Fibroblast of upper back skin (primary cell): ENCODE measurements at places on chromosomes 6 and 20.

GRCh38 chr20:2237059-2237458, 58.7 kb upstream of the TGM3 start:
- DNase-seq = peak; percentile 95

DNA sequence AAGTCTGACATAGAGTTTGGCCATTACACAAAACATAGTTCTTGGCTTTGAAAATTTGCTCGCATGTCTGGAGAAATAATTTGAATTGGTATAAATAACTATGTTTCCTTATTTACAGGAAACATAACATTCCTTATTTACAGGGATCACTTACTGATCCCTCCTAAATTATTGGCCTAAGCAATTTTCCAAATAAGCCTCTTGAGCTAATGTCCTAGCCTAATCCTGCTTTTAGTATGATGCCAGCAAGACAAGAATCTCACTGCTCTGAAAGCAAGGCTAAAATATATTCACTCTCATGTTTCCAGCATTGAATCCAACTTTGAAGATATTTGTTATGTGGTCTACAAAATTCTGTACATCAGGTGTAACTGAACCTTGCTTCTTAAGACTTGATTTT, 4.1 kb upstream of the TBC1D32 start:
- no peak for DNase-seq

DNA sequence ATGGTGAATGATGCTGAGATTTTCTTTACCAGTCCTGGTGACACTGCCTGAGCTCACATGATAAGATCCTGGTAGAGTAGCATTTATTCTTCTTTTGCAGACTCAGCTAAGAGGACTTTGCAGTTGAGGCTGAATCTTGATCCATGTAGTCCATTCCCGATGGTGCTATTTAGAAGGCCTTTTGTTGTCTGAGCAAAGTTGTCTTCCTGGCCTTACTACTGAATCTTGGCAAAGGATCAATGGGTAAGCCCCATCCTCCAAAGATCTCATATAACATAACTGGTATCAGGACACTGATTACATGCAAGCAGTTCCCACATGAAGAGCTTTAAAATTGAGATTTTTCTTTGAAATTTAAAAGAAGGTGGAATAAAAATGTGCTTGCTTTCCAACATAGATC, 291.6 kb downstream of the SOX4 start:
- no peak for DNase-seq

GRCh38 chr6:148471624-148472159, 129.1 kb downstream of the SASH1 start:
- DNase-seq = no peak

GRCh38 chr6:7615611-7616383, 25.8 kb downstream of the SNRNP48 start:
- peak; percentile 62 for DNase-seq

DNA sequence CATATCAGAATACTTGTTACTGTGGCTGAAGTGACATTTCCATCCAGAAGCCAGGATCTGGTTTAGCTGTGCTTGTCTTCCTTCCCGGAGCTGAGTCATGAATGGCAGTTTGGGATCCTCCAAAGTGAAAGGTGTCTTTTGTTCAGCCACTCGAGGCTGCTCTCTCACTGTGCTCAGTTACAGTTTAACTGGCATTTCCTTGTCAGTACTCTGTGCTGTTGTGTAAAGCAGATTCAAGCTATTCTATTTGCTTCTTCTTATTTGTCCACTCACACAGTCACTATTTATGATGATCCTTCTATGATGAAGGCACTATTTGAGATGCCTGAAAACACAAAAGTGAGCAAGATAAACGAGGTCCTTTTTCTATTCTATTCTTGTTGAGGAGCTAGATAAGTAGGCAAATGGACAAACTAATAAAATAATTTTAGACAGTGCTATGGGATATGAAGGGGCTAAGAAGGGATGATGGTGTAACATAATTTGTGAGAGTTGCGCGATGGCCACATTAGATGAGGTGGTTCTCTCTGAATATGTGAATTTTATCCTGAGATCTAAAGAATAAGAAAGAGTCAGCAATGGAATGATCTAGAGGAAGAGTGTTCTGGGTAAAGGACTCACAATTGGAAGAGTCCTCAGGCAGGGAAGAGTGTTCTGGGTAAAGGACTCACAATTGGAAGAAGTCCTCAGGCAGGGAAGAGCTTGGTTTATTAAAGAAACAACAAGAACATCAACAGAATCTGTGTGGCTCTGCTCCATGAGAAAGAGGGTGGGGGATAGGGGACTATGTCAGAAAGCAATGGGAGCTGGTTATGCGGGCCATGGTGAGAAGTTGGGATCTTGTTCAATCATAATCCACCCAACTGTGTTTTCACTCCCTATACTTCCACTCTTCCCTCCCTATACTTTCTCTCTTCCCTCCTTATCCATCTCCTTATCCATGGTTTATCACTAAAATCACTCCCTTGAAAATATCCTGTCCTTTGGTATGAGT, 40.1 kb downstream of the CYP24A1 start:
- peak; percentile 48 for DNase-seq

GRCh38 chr20:6104493-6105188, 18.2 kb downstream of the FERMT1 start:
- DNase-seq = peak; percentile 87

GRCh38 chr20:31606804-31607639, 1.9 kb downstream of the ID1 start:
- DNase-seq = peak; percentile 79

DNA sequence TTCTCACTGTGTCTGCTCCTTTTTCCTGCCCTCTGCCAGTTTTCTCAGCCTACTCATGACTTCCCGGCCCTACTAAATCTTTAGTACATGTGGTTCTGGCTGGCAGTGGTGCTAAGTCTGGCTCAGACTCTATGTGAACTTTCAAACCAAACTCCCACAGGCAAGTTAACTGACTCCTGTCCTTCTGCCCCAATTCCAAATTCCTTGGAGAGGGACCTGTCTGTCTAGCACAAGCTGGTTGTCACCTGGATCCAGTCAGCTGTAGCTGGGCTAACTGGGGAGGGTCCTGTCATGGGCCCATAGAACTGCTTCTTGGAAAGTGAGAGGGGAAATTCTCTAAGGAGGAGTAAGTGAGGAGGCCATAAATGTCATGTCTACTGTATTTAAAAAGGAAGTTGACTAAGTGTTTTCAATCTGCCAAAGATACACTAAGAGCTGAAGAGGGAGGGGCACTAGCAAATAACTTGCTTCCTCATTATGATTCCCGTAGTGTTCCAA, 240.1 kb downstream of the KCNQ5 start:
- DNase-seq = peak; percentile 35

DNA sequence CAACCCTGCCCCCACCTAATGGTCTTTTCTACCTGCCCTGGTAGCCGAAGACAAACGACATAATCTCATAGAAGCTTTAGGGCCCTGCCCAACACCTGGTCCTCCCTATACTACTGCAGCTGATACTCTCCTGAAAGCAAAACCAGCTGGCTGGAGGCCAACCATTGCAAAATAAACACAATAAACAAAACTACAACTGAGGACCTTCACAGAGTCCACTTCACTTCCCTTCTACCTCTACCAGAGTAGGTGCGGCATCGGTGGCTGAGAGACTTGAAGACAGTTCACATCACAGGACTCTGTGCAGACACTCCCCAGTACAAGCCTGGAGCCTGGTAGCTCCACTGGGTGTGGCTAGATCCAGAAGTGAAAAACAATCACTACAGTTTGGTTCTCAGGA, 476.2 kb downstream of the MMUT start:
- DNase-seq = no peak

DNA sequence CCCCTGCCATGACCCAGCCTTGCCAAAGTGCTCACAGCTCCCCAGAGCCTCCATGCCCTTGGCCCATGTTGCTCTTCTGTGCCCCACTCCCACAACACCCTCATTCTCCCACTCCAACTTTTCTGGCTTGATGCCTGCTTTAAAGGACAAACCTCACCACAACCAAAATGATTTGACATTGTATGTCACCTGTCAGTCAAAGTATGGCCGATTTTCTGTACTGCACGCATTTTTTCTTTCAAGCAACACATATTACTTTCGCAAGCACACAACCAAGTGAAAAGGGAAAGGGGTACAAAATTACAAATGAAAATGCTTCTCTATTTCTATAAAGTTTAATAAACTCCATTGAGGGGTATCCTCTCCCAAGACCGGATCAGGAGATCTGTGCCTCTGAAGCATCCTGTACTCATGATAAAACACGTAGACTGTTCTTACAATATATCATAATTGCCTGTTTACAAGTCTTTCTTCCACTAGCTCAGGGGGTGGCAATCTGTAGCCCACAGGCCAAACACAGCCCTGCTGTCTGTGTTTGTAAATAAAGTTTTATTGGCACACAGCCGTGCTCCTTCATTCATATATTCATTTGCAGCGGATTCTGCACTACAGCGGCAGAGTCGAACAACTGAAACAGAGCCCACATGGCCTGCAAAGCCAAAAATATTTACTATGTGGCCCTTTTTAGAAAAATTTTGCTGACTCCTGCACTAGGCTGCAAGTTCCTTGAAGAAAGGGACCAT, 32.5 kb downstream of the SLC22A23 start:
- no peak for DNase-seq

DNA sequence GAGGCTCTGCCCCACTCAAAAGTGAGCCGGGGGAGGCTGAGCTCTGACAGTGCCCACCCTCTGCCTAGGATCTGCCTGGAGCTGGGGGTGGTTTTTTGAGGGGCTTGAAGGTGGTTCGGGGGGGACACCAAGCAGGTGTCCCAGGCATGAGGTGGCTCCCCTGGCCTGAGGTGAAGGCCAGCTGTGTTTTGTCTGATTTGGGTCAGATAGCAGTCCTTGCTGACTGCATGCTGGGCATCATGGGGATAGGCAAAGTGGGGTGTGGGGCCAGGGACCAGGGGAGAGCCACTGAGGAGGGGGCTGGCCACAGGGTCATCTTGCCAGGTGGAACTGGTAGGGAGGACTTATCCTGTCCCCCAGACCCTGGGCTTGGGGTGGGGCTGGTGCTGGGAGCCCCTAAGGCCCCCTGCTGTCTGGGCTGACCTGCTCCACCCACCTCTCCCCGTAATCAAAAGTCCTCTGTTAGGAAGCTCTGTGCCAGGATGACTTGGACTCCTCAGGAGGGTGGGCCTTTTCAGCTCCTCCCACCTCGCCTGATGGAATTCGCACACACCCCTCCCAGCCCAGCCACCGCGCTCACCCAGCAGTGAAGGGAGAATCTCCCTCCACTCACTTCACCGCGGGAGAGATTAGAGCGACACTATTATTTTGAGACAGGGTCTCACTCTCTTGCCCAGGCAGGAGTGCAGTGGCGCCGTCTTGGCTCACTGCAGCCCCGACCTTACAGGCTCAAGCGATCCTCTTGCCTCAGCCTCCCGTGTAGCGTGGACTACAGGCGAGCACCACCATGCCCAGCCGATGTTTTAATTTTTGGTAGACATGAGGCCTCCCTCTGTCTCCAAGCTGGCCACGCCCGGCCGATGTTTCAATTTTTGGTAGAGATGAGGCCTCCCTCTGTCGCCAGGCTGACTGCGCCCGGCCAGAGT, 1.5 kb upstream of the COL9A3 start:
- no peak for DNase-seq

GRCh38 chr6:142975365-142975764, 30.4 kb upstream of the HIVEP2 start:
- DNase-seq = no peak

GRCh38 chr20:62129731-62130531, 7.7 kb downstream of the LSM14B start:
- DNase-seq = no peak

DNA sequence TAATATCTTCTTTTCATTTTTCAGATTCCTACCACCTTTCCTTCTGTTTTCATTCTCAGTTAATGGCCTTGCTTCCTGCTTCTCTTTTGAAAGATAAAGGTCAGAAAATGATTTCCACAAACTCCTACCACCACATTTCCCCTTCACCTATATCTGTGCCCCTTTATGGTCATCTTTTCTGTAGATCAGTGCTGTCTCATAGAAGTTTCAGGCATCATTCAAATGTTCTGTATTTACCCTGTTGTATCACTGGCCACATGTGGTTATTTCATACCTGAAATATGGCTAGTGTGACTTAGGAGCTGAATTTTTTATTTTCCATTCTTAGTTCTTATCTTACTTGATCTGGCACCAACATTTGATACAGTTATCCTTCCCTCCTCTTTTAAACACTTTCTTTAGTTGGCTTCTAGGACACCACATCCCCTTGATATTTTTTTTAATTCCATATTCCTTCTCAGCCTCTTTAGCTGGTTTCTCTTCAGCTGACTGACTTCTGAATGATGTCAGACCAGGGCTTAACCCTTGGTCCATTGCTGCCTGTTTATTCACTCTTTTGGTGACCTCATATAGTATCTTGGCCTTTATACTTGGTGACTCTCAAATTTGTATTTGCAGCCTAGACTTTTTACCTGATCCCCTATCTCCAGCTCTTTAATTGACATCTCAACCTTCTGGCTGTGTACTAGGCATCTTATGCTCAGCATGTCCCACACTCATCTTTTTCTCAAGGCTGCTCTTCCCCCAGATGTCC, 81.0 kb downstream of the ATRN start:
- DNase-seq = no peak

- DNase-seq = no peak
Measured at GRCh38 chr20:5133998-5134397, 7.2 kb downstream of the CDS2 start.

- no peak for DNase-seq
Measured at GRCh38 chr6:143087856-143088255, 27.2 kb downstream of the AIG1 start.

DNA sequence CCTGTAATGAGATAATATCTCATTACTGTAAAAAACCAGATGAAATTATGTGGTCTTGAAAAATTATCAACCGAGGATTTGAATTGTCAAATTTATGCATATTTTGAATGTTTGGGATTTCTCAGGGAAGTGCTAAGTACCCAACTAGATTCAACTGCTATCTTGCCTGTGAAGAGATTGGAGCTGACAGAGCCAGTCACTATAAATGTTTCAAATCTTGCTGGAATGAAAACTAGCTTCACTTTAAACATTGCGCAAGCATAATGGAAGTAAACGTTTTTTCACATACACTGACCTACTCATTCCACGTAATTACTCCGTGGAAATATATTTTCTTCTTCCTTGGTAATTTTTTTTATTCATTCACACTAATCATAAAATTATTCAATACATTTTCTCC, 46.7 kb downstream of the TMEM170B start:
- peak; percentile 45 for DNase-seq

- DNase-seq = no peak
Measured at GRCh38 chr6:90978046-90978445, 391.2 kb upstream of the MAP3K7 start.

GRCh38 chr6:90179190-90180169, 117.2 kb downstream of the BACH2 start:
- DNase-seq = no peak

DNA sequence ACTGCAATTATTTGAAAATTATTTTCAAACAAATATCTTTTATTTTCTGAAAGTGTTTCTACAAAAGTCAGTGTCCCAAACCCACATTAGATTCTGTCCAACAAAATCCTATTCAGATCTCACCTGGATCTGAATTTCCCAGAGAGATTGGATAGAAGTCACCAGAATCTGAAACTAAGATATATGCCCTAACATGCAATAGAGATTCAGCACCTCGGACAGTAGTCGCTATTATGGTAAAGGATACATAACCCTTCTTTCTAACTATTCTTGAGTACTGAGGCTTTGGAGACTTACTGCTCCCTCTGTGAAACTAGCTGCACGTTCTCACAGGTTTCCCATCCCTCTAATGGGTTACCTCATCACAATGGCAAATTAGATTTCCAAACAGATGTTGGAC, 151.4 kb downstream of the ID4 start:
- peak; percentile 9 for DNase-seq
